ENCODE measurements at places on chromosomes 2 and 18.

- DNase-seq, result no peak
These were observed 2.3 kb downstream of the PPM1B start for GRCh38 chr2:44171018-44171417.

DNA sequence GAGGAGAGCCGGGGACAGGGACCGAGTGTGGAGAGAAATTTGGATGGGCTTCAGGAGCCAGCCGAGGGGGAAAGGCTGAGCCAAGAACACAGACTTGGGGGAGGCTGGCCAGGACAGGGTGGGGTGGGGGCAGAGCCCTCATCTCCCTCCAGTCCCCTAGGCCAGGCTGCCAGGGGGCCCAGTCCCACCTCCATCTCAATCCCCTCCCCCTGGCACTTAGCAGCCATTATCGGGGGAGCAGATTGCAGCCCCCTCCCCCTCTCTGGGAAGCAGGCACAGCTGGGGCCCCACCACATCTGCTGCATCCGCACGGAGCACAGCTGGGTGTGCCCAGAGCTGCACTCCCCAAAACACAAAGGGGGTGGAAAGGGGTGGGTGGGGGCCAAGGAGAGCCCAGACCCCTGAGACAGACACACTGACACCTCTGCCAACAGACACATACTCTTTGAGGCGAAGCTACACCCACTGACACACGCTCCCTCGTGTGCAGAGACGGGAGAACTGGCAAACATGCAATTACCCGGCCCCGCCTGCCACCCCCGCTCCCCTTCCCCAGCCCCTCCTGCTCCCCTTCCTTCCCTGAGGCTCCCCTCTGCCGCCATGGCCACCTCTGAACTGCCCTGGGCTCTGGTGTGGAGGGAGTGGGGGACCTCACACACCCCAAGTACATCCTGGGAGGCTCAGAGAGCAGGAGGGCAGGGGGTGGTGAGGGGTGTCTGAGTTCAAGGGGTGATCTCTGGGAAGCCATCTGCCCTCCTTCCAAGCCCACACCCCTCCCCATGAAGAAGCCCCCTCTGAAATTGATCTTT is 5.1 kb upstream of the ASIC4 start:
- DNase-seq, result no peak

GRCh38 chr2:217283460-217283859 is 423.6 kb upstream of the TNP1 start:
- no peak for DNase-seq

- DNase-seq, result no peak
These were observed 55.1 kb upstream of the RIT2 start for GRCh38 chr18:43170586-43170985.

DNA sequence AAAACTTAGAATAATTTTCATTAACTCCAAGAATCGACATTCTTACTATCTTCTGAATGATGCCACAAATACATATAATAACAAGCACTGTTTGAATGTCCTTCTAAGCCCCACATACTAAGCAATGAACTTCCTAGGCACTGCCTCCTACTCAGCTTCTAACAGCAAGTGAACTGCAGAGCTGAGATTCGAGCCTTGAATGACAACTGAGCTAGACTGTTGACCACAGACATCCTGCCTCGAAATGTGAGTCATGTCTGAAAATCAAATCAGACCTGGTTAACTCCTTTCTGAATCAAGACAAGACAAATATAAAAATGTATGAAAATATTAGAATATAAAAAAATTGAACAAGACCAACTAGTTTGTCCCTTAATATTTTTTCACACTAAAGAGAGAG is 108.1 kb downstream of the MYT1L start:
- DNase-seq, result no peak

- no peak for DNase-seq
These were observed 16.5 kb upstream of the PSD4 start for GRCh38 chr2:113157118-113157896.

DNA sequence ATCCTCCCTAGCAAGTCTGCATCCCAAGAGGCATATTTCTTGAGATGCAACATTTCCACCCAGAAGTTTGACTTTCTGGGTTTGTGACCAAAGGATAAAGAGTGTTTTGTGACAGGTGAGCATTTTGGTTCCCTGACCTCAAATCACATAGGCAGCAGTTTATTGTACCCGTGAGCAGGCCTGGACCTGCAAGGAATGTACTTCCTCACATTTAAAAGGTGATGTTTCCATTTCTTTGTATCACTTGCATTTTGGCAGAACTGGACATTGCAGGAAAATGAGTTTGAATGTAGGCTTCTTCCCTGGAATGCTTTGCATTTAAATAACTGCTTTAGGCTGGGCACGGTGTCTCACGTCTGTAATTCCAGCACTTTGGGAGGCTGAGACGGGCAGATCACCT is 160.7 kb downstream of the ALPK2 start:
- DNase-seq, result no peak

DNA sequence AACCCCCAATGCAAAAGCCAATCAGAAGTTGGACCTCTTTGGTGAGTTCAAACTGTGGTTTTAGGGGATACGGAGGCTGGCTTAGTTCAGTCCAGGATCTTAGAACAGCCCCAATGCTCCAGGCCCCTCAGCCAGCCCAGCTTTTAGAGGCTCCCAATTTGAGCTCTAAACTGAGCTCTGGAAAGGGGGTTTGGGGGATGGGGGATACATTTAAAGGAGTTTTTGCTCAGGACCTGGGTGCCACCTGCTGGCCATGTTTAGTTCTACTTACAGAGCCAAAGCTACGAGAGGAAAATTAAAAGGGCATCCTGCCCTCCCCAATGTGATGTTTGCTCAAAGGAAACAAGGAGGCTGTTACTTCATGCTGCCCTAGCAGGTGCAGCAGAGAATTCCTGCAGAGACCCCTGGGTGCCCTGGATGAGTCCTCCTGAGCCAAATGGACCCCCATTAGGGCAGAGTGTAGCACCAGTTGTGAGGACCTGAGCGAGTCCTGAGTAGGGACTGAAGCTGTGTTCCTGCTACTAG is 15.9 kb upstream of the TMEM214 start:
- peak; percentile 77 for DNase-seq

DNA sequence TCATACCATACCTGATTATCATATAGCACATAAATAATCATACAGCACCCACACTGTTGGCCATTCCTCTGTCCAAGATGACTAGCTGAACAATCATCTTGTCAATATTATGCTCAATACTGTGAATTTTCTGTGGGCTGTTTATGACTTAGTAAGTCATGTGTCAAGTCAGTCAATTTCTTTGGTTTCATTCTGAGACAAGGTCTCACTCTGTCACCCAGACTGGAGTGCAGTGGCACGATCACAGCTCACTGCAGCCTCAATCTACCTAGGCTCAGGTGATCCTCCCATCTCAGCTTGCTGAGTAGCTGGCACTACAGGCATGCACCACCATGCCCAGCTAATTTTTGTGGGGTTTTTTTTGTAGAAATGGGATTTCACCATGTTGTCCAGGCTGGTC is 5.7 kb downstream of the MCM6 start:
- no peak for DNase-seq

DNA sequence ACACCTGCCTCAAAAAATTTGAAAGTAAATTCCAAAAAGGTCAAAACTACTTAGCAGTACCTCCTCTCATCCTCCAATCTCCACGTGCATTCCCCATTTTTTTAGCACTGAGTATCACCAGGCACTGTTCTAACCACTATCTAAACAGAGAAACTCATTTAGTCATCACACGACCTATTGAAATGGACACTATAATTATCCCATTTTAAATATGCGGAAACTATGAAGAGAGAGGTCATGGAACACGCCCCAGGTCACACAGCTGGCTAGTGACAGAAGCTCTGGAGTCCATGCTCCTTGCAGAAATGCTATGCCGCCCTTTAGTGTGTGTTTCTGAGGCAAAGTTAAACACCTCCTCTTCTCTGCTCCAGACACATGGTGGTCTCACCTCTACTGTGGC is 99.5 kb downstream of the CABYR start:
- no peak for DNase-seq

DNA sequence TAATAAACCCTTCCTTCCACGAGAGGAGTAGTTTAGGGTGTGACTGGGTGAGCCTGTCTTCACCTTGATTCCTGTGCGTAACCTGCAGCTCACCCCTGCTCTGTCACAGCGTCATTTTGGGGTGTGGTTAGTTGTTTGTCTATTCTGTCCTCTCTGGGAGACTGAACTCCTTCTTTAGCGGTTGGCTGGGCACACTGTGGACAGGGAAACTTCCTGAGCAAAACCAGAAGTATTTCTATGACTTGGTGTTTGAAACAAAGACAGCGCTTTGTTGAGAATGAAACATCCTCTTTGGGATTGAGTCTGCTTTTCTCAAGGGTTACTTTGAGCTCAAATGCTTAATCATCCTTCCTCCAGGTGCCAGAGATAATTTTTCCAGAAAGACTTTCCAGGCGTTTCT is 270.7 kb downstream of the HRH4 start:
- DNase-seq, result no peak

GRCh38 chr2:73087311-73087710 is 15.8 kb upstream of the SFXN5 start:
- no peak for DNase-seq

DNA sequence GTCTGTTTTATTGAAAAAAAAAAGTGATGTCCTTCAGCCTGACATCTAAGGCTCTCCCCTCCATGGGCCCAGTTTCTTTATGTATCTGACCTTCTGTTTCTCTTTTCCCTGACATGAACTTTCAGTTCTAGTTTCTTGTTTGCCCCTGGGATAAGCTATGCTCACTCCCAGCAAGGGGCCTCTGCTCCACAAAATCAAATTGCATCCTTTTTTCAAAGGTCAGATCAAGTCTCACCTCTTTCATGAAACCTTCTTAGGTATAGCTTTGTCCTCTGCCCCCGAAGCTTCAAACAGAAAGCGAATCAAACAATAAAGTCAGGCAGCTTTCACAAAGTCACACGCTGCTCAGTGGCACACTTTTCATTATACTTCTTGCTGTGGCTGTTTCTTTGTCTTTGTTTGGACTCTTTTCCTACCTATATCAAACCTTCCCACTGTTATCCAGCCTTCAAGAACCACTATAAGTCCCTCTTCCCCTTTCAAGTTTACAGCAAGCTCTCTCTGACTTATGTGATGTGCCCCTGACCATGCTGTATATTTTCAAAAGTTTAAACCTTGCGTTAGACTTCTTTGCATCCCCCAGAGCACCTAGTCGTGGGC is 23.3 kb downstream of the MAP3K19 start:
- DNase-seq, result no peak

- DNase-seq, result peak; percentile 27
These were observed 329.5 kb downstream of the PAX3 start for GRCh38 chr2:221969087-221969829.

DNA sequence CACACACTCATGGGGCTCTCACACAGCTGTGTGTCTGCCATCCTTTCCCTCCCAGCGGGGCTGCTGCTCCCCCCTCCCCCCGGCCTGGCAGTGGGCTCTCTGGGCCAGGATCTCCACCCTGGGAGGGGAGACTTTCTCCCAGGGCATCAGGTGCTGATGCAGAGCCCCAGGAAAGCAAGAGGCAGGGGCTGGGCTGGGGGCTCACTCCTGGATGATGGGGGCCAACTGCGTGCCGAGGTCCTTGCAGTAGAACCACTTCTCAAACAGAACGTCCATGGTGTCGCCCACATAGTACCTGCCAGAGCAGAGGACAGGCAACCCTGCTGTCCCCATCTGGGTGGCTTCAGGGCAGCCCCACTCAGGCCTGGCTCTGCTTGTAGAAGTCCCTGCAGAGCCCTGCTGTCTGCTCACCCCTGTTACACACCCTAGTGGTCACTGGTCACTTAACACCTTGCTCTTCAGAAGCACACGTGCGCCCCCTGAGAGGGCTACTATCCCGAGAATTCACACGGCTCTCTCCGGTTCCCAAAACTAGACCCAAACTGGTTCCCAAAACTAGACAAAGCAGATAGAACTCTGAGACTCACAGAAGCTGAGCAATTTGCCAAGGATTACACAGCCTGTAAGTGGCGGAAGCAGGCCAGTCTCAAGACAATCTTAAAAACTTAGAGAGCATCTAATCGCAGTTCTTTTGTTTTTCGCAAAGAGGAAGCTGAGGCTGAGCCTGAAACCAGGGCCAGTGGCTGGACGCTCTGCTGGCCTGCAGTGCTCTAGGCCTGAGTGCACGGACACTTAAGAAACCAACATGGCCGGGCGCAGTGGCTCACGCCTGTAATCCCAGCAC is 6.6 kb upstream of the OXER1 start:
- peak; percentile 60 for DNase-seq

- DNase-seq, result no peak
These were observed 210.4 kb upstream of the OSR1 start for GRCh38 chr2:19568809-19569208.

- DNase-seq, result no peak
These were observed 18.1 kb downstream of the CALCRL start for GRCh38 chr2:187429989-187430388.

DNA sequence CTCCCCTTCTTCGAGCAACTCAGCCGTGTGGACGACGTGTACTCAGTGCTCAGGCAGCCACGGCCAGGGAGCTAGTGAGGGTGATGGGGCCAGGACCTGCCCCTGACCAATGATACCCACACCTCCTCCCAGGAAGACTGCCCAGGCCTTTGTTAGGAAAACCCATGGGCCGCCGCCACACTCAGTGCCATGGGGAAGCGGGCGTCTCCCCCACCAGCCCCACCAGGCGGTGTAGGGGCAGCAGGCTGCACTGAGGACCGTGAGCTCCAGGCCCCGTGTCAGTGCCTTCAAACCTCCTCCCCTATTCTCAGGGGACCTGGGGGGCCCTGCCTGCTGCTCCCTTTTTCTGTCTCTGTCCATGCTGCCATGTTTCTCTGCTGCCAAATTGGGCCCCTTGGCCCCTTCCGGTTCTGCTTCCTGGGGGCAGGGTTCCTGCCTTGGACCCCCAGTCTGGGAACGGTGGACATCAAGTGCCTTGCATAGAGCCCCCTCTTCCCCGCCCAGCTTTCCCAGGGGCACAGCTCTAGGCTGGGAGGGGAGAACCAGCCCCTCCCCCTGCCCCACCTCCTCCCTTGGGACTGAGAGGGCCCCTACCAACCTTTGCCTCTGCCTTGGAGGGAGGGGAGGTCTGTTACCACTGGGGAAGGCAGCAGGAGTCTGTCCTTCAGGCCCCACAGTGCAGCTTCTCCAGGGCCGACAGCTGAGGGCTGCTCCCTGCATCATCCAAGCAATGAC is 4.8 kb downstream of the CTDSP1 start:
- DNase-seq, result no peak

DNA sequence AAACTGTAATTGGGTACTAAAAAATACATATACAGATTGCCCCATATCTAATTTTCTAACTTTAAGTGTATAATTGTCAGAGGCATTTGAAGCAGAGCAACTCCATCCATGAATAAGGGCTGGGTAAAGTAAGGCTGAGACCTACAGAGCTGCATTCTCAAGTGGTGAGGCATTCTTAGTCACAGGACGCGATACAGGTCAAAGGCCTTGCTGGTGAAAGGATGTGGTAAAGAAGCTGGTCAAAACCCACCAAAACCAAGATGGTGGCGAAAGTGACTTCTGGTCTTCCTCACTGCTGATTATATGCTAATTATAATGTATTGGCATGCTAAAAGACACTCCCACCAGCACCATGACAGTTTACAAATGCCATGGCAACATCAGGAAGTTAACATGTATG is 50.0 kb downstream of the SLC8A1 start:
- DNase-seq, result no peak

GRCh38 chr2:1683297-1683696 is 61.0 kb downstream of the PXDN start:
- no peak for DNase-seq
